Fibroblast of skin of right quadriceps (primary cell): ENCODE measurements at places on chromosomes 12 and 14.

DNA sequence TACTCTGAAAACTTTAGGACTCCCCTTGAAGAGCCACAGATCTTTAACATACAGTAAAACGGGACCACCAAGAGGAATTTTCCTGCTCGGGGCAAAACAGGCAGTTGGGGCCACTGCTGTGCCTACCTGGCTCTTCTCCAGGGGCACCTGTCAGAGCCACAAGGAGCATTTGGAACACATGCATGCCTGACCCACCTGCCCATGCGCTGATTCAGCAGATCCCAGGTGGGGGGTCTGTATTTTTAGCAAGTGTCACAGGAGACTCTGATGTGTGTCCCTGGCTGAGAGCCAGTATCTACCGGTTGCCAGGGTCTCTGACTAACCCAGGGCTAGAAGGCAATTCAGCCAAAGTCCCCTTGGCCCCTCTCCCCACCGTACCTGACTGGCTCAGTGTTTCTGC lies 6.5 kb downstream of the CTDSP2 start:
- no peak for DNase-seq

- no peak for DNase-seq
These were observed 442.5 kb downstream of the EGLN3 start for GRCh38 chr14:33508126-33509062.

GRCh38 chr14:33927944-33928343 lies 22.9 kb downstream of the EGLN3 start:
- no peak for DNase-seq

- no peak for DNase-seq
These were observed 37.5 kb downstream of the LRIG3 start for GRCh38 chr12:58882826-58883225.

GRCh38 chr12:39441963-39442830 lies 723 bp downstream of the KIF21A start:
- DNase-seq: no peak
